ENCODE measurements at places on chromosomes 3 and 15.

GRCh38 chr3:101803173-101803782, 24.3 kb downstream of the NXPE3 start:
- DNase-seq: no peak

DNA sequence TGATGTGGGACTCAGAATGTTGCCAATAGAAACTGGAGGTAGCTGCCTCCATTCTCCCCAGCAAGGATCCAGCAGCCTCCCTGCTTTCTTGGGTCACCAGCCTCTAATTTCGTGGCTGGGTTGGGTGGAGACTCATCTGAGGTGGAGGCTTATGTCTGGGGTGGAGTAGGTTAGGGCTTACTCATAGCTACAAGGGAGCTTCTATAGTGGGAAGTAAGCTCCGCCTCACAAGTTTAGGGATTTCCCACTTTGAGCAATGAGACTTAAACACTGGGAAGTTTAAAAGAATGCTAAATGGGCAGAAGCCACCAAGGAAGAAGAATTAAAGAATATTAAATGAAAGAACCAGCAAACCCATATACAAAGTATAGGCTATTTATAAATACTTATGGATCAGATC, 63.8 kb downstream of the GJD2 start:
- DNase-seq: no peak

GRCh38 chr15:46343196-46343935, 708.5 kb downstream of the SQOR start:
- DNase-seq: no peak

DNA sequence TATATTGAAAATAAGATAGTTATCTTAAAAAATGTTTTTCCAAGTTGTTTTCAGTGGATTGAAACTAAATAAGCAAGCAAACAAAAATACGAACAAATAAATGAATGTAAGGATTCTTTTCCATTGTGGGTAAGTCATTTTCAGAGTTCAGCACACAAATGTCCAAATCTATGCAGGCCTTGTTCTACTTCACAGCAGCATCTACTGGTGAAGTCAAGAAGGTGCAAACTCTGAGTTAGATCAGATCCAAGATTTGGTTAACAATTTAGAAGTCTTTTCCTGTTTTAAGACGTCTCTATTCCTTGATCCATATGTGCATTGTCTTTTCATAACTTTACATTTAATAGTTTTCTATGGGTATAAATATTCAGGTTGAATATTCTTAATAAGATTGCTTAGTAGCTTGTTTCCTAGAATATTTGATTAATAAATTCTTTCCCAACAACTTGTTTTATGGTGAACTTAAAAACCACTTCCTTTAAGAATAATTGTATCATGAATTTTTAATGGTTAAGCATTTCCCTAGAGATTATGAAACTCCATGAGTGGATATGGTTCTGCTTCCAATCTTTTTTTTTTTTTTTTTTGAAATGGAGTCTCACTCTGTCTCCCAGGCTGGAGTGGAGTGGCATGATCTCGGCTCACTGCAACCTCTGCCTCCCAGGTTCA, 10.5 kb downstream of the PTX3 start:
- DNase-seq: no peak

DNA sequence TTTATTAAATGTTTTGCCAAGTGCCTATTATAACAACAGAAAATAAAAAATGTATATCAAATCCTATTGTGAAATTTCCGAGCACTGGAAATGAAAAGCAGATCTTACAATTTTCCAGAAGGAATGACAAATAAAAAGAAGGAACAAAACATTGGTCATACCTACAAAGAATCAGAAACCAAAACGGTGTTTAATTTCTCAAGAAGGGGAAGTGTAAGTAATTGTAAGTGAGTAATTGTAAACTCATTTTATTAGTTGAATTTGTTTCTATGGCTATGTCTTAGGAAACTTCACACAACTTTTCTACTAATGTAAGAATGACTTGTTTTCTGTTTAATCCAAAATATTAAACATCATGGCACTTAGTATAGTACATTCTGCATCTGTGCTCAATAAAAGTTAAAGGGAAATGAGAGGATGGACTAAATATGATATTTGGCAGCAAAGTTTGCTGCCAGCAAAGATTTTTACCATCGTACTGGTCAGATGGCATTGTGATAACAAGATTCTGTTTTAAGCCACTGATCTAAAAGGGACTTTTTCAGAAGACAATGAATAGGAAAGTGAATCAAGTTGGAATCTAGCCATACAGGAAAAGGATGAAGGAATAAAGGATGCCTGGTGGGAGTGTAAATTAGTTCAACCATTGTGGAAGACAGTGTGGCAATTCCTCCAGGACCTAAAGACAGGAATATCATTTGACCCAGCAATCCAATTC, 232.4 kb downstream of the NFKBIZ start:
- no peak for DNase-seq

DNA sequence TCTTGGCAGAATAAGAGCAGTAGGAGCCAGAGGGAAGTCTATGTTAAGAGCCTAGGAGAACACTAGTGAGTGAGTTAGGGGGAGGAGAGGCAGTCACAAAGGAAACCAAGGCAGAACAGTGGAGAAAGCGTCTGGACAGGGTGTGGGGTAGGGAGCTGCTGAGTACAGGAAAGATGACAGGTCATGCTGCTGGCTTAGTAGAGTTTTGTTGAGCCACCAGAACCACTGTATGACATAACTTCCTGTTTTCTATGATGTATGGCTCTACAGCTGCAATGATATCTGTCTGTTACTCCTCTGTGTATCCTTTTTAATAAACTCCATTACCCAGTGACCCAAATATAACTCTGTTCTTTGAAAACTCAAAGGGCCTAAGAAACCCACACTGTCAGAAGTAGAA, 10.6 kb upstream of the STT3B start:
- DNase-seq: no peak

- DNase-seq: no peak
Measured at GRCh38 chr3:100591411-100591810, 18.0 kb upstream of the ADGRG7 start.

DNA sequence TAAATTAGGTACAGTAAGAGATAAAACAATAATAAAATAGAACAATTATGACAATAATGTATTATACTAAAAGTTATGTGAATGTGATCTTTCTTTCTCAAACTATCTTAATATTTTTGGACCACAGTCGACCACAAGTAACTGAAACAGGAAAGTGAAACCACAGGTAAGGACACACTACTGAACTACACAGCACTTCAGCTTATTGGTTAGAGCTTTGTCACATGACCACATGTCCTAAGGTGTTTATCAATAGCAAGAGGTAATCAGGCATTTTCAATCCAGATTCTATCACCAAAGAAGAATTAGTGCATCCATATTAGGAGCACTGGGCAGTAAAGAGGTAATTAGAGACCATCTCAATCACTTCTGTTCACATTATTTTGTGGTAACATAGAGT, 392.8 kb downstream of the RSL24D1 start:
- no peak for DNase-seq

GRCh38 chr15:43029476-43029875, 76.4 kb downstream of the UBR1 start:
- no peak for DNase-seq

DNA sequence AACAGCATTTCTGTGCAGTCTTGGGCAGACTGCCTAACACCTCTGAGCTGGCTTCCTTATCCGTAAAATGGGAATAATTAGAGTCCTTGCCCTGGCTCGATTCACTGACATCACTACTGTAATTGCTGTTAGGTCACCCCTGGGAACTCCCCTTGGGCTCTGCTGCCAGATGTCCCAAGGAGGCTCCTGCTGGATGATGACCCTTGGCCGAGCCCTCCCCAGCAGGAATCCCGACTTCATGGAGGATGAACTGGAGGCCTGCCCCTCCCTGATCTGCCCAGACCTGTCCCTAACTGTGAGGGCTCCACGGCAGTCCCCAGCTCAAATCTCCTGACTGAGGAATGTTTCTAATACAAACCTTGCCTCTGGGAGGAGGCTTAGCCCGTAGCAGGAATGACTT, 18.0 kb downstream of the ESYT3 start:
- DNase-seq: no peak

DNA sequence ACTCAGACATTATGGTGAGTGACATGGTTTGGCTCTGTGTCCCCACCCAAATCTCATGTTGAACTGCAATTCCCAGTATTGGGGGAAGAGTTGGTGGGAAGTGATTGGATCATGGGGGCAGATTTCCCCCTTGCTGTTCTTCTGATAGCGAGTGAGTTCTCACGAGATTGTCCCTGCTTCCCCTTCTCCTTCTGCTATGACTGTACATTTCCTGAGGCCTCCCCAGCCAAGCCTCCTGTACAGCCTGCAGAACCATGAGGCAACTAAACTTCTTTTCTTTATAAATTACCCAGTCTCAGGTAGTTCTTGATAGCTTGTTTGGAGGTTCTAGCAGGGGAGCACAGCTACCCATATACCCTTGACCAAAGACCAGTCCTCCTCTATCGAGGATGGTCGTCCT, 45.9 kb downstream of the ADAM10 start:
- DNase-seq: no peak

GRCh38 chr3:71863563-71864190, 78.7 kb upstream of the PROK2 start:
- no peak for DNase-seq
